NCI-H524 (cell line): ENCODE measurements at places on chromosomes 7 and 10.
A peak's percentile ranks its signal among the peaks of the same experiment; 100 is the strongest.

DNA sequence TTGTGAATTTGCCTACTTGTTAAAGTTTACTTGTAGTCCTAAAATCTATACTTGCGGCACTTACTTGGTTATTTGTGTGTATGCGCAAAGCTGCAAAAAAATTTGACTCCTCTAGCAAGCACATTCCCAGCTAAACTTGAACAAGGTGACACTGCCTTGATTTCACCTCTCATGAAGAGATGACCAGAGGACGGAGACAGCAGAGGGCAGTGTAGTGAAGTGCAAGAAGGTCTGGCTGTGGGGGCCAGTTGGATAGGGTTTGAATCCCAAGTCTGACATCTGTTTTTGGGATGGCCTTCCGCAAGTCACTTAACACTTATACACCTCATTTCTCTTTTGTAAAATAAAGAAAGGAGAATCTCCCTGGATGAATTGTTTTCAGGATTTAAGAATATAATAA is 15.7 kb downstream of the SLK start:
- peak; percentile 22 for DNase-seq

DNA sequence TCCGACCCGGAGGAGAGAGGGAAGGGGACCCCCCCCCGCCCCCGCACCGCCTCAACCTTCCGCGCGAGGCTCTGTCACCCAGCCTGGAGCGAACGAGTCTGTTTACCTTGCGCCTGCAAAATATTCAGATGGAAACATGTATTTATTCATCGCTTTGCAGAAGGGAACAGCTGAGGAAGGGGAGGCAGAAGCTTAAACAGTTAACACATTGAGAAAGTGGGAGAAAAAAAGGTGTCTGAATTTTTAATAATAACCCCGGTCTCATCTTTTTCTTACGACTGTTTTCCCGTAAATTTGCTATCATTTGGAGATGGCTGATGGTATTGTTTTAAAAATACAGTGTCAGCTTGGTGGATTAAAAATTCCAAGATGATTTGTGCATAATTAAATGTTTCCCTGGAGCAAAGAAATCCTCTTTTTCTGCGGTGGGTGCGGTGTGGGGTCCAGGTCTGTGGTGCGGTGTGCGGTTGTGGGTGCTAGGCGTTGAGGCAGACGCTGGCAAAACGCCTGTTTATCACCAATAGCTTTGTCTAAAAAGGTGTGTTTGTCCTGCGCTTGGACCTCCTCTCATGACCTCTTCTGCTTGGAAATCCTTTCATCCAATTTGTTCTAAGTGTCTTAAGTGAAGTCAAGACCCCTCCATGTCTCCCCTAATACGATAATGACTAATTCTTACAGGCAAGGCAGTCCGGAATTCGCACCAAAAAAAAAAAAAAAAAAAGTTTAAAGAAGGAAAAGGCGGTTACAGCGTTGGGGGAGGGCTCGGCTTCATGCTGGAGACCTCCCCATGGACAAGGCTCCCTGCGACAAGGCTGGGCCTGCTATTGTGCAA is 1.6 kb downstream of the UNCX start:
- no peak for DNase-seq

- no peak for DNase-seq
Measured at GRCh38 chr10:115948465-115948864, 324.5 kb downstream of the GFRA1 start.

DNA sequence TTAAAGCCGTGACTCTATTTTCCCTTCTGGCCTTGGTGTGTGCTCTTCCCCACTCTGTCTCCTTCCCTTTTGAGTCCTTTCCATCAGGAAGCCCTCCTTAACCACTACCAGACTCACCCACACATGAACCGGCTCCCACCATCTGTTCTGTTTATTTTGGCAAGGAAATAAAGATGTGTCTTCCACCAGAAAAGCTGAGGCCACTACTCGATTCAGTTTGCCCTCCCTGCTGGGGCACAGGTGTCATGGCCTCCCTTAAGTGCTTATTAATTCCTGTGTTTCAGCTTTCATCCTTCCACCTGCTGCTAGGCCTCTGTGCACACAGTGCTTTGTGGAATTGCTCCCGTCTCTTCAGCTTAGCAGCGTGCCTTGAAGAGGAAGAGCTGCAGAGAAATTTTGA is 16.7 kb downstream of the POR start:
- DNase-seq, result peak; percentile 96

- DNase-seq, result peak; percentile 28
Measured at GRCh38 chr7:20793694-20794394, 7.2 kb upstream of the SP8 start.

GRCh38 chr10:110977662-110978061 is 58.3 kb downstream of the SHOC2 start:
- DNase-seq, result no peak

- no peak for DNase-seq
Measured at GRCh38 chr10:73967022-73967429, 30.9 kb upstream of the VCL start.

- DNase-seq, result no peak
Measured at GRCh38 chr10:74347522-74347921, 196.5 kb downstream of the ADK start.

GRCh38 chr10:94104316-94105000 is 110.7 kb downstream of the PLCE1 start:
- DNase-seq, result no peak

DNA sequence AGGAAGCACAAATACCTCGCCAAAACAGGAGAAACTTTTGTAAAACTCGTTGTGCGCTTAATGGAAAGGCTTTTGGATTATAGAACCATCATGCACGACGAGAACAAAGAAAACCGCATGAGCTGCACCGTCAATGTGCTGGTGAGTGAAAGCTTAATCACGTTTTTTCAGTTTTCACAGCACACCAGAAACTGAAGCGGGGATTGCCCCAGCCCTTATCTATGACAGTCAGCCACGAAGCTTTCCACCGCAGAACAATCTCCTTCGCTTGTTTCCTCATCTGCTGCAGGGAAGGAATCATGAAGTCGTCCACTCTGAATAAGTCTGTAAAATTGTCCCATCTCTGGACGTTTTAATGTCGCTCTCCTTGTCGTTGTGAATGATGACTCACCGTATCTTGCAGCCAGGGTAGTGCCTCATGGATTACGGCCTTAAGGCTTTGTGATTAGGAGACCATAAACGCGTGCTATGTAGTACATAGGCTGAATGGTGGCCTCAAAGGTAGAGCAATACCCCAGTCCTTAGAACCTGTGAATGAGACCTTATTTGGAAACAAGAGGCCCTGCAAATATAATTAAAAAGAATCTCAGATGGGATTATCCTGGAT is 174.9 kb upstream of the NPS start:
- DNase-seq, result no peak
